ENCODE measurements at places on chromosomes 3 and 15.
A peak's percentile ranks its signal among the peaks of the same experiment; 100 is the strongest.

- DNase-seq: no peak
Measured at GRCh38 chr3:94008253-94008652, 20.1 kb downstream of the STX19 start.

DNA sequence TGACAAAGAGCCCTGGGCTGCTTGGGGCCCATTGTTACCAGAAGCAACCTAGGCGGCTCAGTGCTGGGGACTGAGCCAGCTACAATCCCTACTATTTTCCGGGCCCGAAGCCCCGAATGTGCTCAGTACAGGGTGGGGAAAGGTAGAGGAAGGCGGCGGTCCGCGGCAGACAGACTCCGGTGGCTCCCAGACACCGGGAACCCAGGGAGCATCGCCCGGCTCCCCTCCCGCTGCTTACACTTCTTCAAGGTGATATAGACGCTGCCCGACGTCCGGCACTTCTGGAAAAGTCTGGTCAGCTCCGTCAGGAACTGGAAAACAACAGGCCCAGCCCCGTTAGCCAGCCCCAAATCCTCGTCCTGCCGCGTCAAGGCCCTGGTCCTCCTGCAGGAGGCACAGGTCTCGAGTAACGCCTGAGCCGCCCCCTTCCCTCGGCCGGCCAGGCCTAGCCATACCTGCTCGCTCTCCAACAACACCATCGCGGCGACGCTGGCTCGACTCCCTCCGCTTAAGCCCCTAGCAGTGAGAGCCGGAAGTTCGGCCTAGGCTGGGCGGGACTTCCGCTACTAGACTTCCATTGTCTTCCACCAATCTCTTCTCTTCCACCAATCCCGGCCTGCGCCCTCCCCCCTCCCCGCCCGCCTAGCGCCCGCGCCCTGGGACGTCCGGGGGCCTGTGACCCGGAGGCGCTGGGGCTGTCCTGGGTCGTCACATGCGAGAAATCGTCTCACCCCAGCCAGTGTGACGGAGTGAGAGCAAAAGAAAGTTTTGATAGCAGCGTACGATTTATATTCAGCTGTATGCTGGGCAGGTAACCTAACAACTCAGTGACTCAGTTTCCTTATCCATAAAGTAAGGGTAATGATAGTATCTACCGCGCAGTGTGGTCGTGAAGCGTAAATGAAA, at the start of gene SRP14:
SRP14 (minus strand) TSS at position 544 of the 906 bp plus-strand sequence; CDS start at position 479, 65 bp downstream.
- DNase-seq: peak; percentile 77

- no peak for DNase-seq
Measured at GRCh38 chr3:4786431-4786830, 192.8 kb upstream of the BHLHE40 start.

DNA sequence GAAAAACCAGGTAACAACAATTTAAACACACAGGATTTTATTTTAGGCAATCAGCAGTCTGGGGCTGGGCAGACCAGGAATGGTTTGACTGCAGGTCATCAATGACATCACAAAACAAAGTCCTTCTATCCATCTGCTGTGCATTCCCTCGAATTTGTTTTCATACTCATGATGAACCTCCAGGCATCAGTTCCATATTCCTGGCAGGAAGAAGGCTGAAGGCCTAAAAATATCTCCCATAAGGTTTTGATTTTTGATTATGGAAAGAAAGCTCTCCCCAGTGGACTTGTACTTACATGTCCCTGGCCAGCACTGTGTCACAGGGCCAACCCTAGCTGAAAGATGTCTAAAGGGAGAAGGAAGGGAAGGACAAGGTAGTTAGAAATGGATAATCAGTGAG, 107.4 kb downstream of the PEAK1 start:
- no peak for DNase-seq

- DNase-seq: no peak
Measured at GRCh38 chr15:37599156-37599555, 335.3 kb upstream of the TMCO5A start.

- no peak for DNase-seq
Measured at GRCh38 chr3:14298442-14298841, 104.0 kb upstream of the SLC6A6 start.

- DNase-seq: no peak
Measured at GRCh38 chr3:188706176-188706575, 465.6 kb upstream of the TPRG1 start.

GRCh38 chr15:60155661-60156060, 151.6 kb downstream of the FOXB1 start:
- DNase-seq: no peak

DNA sequence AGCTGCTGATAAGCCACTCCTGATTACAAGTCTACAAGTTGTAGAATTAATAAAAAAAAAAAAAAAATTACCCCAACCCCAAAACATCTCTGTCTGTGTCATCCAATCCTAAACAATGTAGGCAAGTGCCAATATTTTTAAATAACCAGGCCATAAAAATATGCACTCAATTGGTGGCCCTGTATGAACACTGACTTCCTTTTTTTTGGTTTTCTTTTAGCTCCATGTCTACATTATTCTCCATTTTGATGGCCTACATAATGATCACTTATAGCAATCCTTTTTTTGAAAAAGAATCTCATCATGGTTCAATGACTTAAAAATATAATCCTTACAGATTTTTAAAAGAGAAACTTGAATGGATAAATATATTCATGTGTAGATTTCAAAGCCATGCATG, 72.1 kb downstream of the FOXP1 start:
- no peak for DNase-seq

- DNase-seq: no peak
Measured at GRCh38 chr3:111910806-111911205, 51.7 kb downstream of the PHLDB2 start.

DNA sequence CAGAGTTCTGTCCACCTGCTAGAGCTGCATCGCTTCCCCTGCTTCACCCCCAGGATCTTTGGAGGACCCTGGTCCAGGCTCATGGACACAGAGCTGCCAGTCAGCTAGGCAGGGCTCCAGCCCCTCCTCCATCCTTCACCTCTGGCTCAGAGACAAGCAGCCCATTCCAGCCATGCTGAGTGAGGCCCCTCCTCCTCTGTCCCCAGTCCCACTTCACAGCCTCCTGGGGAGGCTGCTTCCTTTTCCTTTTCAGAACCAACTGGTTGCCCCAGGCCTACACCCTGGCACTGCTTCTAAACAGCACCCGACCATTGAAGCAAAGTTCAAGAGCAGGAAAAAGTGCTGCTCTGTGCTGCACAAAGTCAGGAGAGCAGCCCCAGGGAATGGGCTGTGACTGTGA, 22.2 kb downstream of the IQSEC1 start:
- DNase-seq: no peak

- DNase-seq: no peak
Measured at GRCh38 chr3:184850201-184850600, 38.2 kb downstream of the VPS8 start.

- no peak for DNase-seq
Measured at GRCh38 chr3:170448584-170448983, 29.9 kb downstream of the CLDN11 start.

DNA sequence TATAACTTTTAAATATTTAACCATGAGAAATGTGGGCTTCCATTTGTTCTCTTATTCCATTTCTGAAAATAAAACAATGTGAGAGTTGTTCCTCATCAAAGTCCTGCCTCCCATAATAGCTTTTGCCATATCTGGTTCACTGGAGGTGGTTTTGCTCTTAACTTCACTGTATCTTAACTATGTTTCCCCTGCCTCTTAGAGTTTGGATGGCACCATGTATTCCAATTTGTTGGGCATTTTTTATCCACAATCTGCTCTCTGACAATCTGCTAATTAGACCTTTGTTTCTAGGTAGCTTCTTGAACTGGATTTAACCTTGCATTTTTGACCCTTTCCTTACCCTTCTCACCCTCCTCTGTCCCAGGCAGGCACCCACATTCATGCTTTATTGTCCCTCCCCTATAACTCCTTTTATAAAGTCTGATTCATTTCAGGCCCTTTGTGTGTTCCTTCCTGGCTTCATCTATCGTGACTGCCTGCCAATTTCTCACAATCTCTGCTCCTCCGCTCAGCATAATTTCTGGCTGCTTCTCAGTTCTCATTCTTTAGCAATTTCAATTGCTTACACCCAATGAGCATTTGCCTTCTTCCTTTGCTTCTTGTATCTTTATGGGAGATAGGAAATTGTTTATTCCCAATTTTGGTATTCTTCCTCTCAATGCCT, 144.2 kb upstream of the ARHGEF26 start:
- no peak for DNase-seq

DNA sequence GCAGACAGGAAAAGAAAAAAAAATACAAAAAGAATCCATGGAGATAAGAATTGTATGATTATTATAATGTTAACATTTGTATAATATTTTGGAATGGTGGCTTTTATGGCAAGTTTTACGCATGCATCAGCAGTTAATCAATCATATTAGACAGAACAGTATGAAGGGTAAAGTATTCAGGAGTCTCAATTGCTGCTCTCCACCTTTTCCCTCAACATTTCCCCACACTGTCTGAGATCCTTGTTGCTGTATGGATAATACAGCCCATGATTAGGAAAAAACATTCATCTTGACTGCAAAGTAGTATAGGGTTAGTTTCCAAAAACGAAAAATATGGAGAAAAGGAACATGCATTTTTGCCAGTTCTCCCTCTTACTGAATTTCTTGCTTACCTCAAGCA, 755.3 kb upstream of the ARPP21 start:
- no peak for DNase-seq

- no peak for DNase-seq
Measured at GRCh38 chr3:140434261-140434905, 243.5 kb upstream of the TRIM42 start.

DNA sequence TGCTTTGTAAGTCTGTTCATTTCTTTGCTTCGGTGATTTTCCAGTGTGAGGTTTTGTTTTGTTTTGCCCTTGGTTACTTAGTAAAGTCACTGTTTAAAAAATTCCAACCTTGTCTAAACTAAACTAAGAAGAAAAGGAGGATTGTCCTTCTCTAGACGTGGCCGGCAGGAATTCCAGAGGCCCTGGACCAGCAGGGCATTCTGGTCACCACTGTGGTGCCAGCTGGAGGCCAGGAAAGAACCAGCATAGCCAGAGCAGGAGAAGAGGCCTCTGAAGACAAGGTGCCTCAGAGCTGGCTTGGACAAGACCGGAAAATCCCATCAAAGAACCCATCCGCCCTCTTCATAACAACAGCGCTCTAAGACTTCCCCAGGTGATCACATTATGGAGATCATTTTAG, 8.2 kb downstream of the PLOD2 start:
- no peak for DNase-seq

DNA sequence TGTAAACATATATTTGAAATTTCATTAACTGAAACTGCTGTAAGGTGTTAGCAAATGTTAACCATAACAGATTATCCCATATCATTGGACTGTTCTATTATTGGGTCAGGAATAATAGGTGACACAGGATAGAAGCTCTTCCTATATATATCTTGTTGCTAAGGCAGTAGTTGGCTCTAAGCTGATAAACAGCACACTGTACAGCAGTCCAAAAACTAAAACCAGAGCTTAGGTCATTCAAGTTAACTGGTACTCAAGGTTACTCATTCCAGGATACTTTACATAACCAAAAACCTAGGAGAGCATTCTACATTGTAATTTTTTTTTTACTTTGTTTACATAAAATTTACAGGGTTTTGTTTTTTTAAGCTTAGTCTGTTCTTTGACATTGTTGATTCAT, 8.9 kb downstream of the DNAJC19 start:
- DNase-seq: no peak

GRCh38 chr3:98594628-98595324, 1.4 kb upstream of the CPOX start:
- DNase-seq: no peak

DNA sequence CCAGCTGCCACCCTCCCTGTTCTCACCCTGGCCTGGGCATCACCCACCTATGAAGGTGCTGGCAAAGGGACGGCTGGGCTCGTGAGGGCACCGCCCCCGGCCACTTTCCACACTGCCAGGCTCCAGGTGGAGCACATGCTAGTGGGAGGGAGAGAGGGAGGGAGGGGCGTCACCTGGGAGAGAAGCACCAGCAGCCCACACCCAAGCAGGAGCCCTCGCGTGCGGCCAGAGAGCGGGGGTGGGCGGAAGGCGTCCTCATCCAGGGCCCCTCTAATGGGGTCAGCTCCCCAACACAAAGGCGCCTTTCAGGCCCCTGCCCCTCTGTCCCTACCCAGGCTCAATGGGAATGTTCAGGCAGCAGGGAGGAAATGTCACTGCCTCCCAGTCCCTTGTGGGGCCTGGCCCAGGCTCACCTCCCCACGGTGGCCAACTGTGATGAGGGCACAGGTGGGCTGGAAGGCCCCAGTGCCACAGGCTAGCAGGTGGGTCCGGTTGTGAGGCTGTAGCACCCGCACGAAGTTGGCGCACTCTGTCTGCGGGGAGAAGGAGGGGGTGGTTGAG, 3.1 kb downstream of the SEMA3G start:
- no peak for DNase-seq

GRCh38 chr15:73605759-73606436, 27.3 kb downstream of the NPTN start:
- DNase-seq: no peak

DNA sequence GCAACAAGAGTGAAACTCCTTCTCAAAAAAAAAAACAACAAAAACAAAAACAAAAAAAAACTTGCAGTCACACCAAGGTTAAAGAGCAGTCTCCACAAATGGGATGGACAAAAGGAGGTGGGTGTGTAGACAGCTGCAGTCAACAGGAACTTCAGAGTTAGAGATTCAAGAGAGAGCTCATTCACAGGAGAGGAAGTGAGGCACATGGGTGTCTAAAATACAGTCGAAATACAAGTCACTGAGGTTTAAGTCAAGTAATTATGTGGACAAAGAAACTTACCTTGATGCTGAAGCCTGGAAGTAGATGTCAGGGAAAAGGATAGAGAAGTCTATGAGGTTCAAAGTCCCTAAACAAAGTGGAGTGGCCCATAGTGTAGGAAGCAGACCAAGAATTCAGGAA, 14.8 kb downstream of the MRPS11 start:
- DNase-seq: no peak

DNA sequence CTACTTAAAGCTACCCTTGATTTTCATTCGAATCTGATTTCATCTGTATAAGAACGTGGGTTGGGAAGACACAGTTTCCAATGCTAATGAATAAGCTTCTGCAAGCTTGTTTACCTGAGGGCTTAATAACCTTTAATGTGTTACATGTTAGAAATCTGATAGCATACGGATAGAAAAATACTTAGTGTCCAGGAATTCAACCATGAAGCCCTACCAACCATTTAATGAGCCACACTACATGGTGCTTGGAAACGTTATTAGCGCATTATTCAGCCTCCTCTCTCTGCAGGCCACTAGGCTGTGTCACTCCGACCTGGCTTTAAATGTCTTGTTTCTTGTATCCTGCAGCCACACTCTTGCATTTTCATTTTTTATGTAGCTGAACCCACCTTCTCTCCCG, 1.6 kb downstream of the FAM81A start:
- DNase-seq: no peak

GRCh38 chr3:31341130-31341529, 191.6 kb upstream of the STT3B start:
- DNase-seq: no peak
